ENCODE measurements at places on chromosomes 1 and 21.

GRCh38 chr1:56438901-56439551, 140.3 kb downstream of the PLPP3 start:
- no peak for DNase-seq

DNA sequence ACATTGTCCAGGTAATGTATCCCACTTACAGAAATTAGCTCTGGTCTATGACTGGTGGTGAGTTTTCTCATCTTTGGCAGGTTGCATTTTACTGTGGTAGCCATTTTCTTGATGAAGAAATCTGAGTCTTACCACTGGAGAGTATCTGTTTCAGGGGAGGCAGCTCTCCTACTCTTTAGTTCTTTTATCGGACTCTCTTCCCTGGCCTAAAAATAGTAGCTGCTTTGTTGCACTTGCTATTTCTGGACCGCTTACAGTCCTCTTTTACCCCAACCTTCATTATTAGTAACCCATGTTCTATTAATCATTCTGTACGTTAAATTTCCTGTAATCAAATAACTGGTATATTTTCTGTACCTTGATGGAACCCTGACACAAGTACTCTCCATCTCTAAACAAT, 720.8 kb downstream of the PLA2G4A start:
- DNase-seq, result no peak

DNA sequence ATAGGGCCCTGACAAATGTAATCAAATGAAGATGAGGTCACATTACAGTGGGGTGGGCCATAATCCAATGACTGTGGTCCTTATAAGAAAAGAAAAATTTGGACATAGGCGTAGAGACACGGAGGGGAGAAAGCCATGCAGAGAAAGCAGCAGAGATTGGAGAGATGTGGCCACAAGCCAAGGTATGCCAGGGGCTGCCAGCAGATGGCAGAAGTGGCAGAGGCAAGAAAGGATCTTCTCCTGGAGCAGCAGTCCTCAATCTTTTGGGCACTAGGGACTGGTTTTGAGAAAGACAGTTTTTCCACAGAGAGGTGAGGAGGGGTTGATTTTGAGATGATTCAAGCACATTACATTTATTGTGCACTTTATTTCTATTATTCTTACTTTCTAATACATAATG, 355.1 kb downstream of the NPHP4 start:
- peak; percentile 14 for DNase-seq

- DNase-seq, result no peak
These were observed 1105.9 kb downstream of the AMY1C start for GRCh38 chr1:104855550-104855949.

DNA sequence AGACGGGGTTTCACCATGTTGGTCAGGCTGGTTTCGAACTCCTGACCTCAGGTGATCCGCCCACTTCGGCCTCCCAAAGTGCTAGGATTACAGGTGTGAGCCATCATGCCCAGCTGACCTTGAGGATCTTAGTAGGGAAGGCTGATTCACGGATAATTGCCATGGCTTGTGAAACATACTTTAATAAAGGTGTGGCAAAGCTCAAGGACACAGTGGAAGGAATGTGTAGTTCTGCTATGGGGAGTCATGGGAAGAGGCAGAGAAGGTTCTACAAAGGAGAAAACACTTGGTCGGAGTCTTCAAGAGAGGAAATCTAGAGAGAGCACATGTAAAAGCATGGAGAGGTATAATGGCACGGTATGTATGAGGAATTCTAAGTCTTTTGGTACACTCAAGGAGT, 12.7 kb upstream of the PTCH2 start:
- no peak for DNase-seq

DNA sequence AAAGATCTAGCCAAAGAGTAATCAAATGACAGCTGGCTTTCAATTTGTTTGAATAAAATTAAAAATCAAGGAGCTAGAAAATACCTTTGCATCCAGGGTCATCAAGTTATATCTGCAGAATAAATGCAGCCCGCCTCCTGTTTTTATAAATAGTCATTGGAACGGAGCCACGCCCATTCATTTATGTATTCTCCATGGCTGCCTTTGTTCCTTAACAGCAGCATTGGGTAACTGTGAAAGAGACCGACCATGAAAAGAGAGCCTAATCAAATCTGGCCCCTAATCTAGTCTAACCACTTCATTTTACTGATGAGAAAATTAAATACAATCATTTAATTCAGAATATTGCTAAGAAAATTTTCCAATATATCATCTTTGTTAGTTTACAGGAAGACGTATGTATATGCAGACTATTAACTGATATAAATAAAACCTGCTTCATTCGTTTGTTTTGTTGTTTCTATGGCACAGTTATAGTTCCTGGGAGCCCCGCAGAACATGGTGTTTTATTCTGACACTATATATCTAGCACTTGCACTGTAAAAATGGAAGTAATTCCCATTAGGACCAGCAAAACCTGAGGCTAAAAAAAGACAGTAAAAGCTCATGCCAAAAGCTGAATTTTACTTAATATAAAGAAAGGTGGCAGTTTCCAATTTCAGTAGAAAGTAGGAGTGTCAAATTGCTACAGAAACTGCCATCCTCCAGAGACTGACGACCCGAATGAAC, 111.8 kb upstream of the PALMD start:
- no peak for DNase-seq

- DNase-seq, result no peak
These were observed 99.5 kb downstream of the CACHD1 start for GRCh38 chr1:64569411-64569810.

DNA sequence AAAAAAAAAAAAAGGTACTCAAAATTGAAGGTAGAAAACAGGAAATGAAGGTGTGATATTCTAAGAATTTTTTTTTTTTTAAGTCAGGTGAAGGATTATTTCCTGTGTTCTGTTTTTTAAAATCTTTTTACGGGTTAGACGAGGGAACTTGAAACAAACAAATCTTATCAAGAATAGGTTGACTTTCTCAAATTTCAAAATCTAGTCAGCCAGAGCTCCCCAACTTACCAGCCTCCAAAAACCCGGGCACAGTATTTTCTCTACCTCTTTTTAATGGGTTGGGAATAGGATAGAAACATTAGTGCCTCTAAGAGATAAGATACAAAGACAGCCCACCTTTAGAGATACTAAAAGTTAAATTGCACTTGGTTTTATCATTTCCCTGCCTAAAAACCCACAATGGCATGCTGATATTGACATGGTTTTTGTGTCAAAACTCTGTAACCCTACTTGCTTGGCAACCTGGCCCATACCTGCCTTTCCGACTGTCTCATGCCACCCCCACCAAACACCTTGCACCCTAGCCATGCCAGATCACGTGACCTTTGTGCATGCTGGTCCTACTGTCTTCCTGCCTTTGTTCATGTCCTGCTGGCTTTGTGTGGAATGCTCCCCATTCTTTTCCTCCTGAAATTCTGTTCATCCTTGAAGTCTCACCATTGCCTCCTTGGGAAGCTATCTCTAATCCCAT, 4.2 kb downstream of the RCAN3 start:
- no peak for DNase-seq

DNA sequence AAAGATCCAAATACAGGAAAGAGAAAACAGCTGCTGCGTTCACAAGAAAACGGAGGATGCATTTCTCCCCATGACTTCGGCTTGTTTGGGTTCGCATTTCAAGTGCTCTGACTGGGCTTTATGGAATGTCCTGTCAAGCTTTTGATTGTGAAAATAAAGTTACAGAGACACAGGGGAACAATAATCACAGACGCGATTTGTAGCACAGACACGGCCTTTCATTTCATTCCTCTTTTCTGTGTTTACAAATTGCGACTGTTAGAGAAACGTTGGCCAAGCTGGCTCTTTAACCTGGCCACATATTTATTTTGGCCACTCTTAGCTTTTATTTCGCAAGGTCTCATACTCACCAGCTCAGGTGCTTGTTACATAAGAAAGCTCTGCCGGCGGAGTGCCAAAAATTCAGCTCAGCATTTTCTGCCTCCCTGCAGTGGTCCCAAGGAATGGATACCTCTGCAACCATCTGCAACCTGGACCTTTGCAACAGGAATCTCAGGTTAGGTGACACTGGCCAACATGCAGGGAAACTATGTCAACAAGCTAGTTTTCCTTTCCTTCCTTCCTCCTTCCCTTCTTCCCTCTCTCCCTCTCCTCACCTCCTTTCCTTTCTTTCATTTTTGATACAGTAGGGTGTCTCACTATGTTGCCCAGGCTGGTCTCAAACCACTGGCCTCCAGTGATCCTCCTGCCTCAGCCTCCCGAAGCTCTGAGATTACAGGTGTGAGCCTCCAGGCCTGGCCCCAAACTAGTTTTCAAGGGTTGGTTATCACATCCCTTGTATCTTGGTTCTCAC, 58.2 kb upstream of the SLC45A1 start:
- DNase-seq, result no peak

DNA sequence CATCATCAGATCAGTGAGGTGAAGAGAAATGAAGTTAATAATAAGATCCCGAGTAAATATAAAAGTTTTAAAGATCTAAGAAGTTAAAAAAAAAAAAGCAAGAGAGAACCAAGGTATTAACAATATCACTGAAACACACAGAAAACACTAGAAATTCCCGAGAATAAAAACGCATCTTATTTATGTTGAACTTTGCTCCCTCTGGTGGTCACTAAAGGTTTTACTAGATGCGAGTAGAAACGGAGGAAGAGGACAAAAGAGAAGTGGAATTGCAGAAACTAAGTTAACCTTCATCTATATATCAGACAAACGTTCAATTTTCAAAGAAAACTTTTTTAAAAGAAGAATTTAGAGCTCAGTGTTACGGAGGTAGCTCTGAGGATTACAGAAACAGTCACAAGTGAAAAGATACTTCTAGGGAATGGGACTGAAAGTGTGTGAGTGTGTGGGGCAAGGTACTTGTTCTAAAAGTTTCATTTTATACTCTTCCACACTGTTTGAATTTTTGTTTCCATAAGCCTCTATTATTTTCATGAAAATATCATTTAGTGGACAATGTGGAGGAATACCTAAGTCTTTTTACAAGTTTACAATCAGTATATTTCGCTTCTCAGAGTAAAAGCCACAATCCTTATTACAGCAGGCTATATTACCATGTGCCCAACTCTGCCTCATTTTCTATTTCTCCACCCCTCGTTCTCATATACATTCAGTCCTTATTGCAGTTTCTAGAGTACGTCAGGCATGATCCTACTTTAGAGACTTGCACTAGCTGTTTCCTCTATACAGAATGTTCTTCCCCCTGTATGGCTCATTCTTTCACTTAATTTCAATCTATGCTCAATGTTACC, 19.7 kb downstream of the ACBD6 start:
- no peak for DNase-seq

GRCh38 chr1:94855307-94855700, 35.1 kb downstream of the SLC44A3 start:
- DNase-seq, result no peak

- no peak for DNase-seq
These were observed 26.1 kb downstream of the RIPK4 start for GRCh38 chr21:41740604-41741252.

- DNase-seq, result no peak
These were observed 4.5 kb upstream of the COL16A1 start for GRCh38 chr1:31708324-31708723.

DNA sequence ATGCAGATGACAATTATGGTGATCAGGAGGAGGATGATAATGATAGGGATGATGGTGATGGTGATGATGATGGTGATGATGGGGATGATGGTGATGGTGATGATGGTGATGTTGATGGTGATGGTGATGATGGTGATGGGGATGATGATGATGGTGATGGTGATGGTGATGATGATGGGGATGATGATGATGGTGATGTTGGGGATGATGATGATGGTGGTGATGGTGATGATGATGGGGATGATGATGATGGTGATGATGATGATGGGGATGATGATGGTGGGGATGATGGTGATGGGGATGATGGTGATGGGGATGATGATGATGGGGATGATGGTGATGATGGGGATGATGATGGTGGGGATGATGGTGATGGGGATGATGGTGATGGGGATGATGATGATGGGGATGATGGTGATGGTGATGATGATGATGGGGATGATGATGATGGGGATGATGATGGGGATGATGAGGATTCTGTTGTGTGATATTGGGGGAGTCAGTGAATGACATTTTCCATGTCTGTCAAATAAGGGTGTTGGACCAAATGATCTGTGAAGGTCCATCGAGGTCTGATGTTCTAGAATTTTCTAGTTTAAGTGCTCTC, 65.6 kb upstream of the RPL11 start:
- no peak for DNase-seq

DNA sequence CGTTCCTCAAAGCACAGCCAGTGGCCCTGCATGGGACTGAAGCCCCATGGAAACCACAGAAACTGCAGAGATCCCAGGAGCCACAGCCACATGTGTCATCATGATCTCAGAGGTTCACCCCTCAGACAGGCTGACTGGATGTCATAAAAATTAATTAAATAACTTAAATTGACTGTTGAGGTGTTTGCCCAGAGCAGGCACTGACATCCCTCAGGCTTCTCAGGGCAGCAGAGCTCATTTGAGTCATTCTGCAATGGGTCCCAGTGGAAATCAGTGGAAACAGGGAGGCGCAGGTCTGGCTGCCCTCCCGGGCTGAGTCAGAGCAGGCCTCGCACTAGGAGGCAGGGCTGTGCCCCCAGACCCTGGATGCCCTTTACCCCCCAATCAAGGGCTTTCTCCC, 135.1 kb downstream of the CDC7 start:
- no peak for DNase-seq

GRCh38 chr1:60911966-60912697, 170.2 kb upstream of the NFIA start:
- DNase-seq, result no peak

- DNase-seq, result no peak
These were observed 104.1 kb downstream of the DISP1 start for GRCh38 chr1:222918801-222919477.

Measured in activated CD4-positive, alpha-beta T cell treated with anti-CD3 and anti-CD28 coated beads, Interleukin-2, amount 50 U/mL, for 1 hour (primary cell).